Activated B cell treated with CpG ODN at 0.5 μM for 24 hours (primary cell): ENCODE measurements at places on chromosomes 1 and 21. TPM values are rescaled to one million over a fixed set of nuclear protein-coding genes. Genes with fewer than 3 reads are reported as not detected.

Gene AMY1B
- total RNA-seq = not detected in 2 replicates

Gene CELA3A
- not detected in 2 replicates for total RNA-seq

Gene CFAP141
- total RNA-seq = not detected in 2 replicates

Gene IFI44
- 9.2 and 10.4 TPM in 2 replicates for total RNA-seq

Gene WNT3A
- total RNA-seq = not detected in 2 replicates

Gene NR1I3
- 0.15 TPM in 1 of 2 replicates, not detected in the other for total RNA-seq

Gene ADGRL4
- not detected in 2 replicates for total RNA-seq

Gene RPL22
- total RNA-seq = 614 and 621 TPM in 2 replicates

Gene CAPN9
- total RNA-seq = not detected in 2 replicates

Gene ESPN
- total RNA-seq = 0.18 TPM in 1 of 2 replicates, not detected in the other

Gene CDC20
- 3.2 and 4.2 TPM in 2 replicates for total RNA-seq
